ENCODE measurements at places on chromosomes 11 and 22.

- no peak for DNase-seq
Observed at GRCh38 chr11:1741741-1742140, 8.7 kb downstream of the IFITM10 start.

DNA sequence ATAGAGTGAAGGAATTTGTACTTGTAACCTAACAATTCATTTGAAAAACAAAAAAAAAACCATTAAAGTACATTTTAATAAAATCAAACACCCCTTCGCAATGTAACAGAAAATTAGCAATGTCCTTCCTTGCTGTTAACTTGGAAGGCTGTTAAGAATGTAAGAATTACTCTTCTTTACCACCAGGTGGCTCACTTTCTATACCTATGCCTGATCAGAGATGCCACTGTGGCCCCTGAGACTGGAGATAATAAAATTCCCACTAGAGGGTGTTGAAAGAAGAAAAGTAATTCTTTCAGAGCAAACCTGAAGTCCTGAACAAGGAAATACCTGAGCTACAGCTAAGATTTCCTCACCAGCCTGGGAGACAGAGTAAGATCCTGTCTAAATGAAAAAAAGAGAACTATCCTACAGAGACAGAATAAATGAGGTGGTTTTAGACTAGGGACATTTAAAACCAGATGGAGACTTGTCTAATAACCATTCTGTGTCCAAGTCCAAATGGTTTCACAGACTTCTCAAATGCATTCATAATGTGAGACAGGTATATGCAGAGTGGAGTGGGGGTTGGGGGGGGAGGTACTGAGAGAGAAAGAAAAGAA is 1089.3 kb downstream of the FAM181B start:
- no peak for DNase-seq

DNA sequence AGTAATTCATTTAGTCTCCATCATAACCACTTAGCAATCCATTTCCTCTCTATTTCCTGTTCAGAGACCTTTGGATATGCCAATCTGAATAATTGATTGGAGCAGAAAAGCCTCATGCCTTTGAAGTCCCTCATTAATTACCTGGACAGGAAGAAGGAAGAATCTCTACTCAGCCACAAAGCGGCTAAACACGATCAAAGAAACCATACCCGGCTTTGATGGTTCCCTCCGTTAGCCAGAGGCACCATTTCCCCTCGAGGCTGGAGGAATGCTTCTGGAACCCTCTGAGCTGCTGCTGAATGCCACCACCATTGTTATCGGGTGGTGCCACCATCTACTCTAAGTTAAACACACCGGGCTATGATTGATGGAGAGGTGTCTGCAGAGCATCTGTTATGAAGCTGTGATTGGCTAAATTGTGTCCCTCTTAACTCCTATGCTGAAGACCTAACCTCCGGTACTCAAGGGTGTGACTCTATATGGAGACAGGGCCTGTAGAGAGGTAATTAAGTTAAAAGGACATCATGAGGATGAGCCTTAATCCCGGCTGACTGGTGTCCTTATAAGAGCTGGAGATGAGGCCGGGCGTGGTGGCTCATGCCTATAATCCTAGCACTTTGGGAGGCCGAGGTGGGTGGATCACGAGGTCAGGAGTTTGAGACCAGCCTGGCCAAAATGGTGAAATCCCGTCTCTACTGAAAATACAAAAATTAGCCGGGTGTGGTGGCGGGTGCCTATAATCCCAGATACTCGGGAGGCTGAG is 168.6 kb downstream of the CTTN start:
- no peak for DNase-seq

- DNase-seq: no peak
Observed at GRCh38 chr11:72216638-72217037, at the start of gene FOLR2. Gene FOLR2, plus strand, starts transcription at chr11:72216794. Its CDS starts 1,791 bp downstream, at chr11:72218585.

DNA sequence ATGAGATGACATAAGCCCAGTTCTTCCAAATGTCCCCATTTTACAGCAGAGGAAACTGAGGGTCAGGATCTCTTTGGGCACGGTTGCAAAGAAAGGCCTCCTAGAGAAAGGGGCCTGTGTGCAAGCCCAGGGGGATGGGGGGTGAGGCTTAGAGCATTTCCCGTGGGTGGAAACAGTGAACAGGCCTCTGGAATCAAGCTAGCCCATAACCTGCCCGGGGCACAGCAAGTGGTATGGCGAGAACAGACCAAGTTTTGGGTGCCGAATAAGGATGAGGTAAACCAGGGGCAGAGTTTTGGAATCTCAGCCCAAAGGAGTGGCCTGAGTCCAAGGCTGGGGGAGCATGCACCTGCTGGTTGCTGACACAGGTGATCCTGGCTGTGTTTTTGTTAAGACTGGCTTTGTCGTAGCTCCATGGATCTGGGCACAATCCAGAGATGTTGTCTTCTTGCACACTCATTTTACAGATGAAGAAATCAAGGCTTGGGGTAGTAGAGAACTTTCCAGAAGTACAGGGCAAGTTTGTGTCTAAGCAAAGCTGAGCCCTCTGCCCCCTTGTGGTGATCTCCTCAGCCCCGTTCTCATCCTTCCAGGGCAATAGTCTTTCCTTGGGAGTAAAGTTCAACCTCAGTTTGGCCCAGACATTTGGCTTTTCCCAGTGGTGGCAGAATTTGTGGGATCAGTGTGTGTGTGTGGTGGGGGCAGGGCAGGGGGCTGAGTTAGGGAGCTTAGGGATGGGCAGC is 53.5 kb upstream of the MYEOV start:
- DNase-seq: no peak

DNA sequence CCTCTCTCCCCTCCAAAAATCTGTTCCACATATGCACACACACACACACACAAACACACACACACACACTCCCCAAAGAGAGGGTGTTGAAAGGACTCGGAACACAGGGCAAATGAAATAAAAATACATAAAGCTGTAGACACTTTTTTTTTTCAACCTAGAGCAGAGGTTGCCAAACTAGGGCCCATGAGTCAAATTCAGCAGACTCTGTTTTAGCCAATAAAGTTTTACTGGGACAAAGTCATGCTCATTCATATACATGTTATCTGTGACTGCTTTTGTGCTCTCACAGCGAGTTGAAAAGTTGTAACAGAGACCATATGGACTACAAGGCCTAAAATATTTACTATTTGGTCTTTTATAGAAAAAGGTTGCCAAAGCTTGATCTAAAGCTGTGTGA is 8.9 kb downstream of the IMMP1L start:
- no peak for DNase-seq

DNA sequence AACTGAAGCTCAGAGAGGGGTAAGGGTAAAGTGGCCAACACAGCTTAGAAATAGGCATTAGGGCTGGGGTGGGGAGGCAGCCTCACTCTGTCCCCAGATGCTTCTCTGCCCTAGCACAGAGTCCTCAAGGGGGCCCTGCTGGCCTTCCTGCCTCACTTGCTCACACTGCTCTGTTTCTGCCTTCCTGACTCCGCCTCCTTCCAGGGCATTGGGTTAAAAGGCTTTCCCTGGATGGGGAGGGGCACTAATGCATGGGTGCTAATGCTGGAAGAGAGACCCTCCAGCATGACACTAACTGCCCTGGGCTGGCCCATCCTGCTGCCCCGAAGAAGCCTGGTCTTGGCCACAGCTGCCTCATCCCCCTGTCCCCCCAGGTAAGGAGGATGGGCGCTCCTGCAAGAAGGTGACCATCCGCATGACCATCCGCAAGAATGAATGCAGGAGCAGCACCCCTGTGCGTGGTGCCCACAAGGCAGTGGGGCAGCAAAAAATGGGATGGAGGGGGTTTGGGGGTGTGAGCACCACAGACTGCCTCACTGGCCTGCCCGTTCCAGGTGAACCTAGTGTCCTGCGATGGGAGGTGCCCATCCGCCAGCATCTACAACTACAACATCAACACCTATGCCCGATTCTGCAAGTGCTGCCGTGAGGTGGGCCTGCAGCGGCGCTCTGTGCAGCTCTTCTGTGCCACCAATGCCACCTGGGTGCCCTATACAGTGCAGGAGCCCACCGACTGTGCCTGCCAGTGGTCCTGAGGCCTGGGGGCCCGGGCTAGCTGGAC is 74.0 kb upstream of the MYOD1 start:
- DNase-seq: no peak

DNA sequence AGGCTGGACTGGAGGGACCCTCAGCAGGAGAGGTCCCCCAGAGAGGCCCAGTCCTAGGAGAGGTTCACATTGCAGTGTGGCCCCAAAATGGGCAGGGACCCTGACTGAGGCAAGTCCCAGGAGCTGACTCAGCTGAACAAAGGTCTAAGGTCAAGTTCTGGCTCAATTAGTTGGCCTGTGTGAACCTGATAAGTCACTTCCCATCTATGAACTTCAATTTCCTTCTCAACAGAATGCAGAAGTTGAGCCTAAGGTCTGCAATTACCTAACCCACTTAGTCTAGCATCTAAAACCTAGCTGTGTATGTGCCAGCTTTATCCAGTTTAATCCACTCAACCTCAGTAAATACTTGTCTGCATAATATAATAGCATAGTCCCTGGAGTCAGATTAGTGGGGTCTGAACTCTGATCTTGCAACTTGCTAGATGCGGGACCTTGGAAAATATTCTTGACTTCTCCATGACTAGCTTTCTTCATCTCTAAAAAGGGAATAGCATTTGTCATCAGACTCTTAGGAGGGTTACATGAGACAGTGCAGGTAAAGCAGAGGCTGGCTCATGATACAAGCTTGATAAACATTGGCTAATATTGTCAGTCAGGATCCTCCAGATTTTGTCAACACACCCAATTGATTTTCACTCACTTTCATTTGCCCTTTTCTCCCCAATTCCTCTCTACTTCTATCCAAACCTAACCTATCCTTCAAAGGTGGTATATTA is 465.5 kb downstream of the INSC start:
- no peak for DNase-seq

DNA sequence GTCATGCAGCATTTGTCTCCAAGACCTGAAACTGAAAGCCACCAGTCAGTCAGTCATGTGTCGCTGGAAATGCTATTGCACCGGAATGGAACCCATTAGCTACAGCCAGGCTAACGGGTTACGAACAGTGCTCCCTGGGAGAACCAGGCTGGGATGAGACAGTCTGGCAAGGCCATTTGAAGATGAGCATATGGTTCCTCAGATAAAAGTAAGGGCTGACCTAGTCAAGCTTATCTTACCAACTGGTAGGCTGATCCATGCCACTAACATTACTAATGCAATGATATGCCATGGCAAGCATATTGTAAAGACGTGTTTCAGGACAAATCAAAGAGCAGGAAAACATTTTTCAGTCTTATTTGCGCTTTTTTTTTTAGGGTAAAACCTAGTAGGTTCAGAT is 28.4 kb downstream of the NAP1L4 start:
- no peak for DNase-seq

DNA sequence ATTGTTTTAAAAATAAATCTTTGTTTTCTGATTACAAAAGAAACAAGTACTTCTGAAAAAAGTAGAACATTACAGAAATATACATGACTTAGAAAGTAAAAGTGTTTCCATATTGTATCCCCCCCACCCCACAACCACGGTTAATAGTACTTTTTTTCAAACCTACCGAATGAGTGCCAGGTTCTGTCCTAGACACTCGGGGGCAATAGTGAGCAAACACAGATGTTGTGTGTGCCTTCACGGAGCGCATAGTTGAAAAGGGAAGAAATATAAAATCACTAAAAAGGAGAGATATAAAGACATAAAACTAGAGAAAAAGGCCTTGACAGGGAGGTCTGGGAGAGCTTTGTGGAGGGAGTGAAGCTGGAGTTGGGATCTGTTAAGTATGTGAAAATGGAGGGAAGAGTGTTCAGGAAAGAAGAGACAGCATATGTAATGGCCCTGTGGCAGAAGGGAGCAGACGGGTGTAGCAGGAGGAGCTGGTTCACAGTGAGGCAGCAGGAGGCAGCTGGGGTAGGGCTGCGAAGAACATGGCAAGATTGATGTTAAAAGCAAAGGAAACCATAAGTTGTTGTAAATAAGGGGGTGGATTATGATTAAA is 42.1 kb upstream of the ALX4 start:
- DNase-seq: no peak

- no peak for DNase-seq
Observed at GRCh38 chr11:8290081-8290810, 26.6 kb upstream of the LMO1 start.

GRCh38 chr11:65870706-65871681 is 1.6 kb downstream of the EFEMP2 start:
- no peak for DNase-seq

- peak; percentile 13 for DNase-seq
Observed at GRCh38 chr22:24087071-24087795, 76.1 kb downstream of the CABIN1 start.

DNA sequence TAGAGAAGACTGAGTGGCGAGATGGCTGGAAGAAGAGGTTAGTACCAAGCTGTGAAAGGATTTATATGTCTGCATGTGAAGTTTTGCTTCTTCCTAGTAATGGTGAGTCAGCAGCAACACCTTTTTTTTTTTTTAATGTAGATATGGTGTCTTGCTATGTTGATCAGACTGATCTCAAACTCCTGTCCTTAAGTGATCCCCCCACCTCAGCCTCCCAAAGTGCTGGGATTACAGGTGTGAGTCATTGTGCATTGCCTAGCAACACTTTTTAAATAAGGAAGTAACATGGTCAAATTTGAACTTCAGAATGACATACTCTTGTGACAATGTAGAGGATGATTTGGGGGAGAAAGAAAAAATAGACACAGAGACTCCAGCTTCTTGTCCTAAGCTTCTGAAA is 6.5 kb upstream of the CSTPP1 start:
- no peak for DNase-seq

DNA sequence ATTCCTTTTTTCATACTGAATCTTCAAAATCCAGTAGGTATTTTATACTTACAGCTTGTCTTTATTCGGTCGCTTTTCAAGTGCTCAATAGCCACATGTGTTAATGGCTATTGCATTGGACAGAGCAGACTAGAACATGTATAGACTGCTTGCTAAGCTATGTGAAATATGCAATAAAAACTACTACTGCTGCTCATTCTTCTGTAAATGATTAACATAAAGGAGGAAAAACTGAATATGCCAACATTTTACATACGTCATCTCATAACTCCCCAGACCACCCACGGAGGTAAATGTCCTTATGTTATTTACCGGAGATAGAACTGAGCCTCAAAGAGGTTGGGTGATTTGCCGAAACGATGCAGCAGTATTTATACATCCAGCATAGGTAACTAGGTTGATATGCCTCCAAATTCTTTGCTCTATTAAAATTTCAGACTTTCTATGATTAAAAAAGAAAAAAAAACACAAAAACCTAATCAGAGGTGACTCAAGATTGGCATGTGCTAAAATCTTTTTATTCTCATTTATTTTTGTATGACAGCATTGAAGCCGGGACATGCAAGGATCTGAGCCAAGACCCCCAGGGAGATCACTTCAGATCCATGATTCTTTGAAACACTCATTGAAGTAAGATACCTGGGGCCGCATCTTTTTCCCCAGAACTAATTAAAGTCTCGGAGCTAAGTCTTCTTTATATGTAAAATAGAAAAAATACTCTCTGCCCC is 78.5 kb upstream of the OR5AK2 start:
- no peak for DNase-seq

DNA sequence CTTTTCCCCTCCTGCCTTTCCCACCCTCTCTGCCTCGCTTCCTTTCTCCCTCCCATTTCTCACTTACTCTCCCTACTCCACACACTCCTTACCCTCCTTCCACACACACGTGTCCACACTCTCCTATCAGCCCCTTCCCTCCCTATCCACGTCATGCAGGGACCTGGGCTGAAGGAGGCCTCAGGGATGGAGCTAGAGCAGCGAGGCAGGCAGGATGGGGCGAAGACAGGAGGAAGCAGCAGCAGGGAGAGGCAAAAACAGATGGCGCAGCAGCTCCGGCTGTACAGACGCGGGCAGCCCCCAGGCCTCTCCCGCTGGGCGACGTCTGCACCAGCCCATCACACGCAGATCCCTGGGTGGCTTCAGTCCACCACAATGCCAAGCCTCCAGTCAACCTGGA is 97.9 kb downstream of the SPATA19 start:
- DNase-seq: no peak

GRCh38 chr22:45709866-45710265 is 38.2 kb downstream of the ATXN10 start:
- DNase-seq: no peak

All from activated CD4-positive, CD25-positive, alpha-beta regulatory T cell treated with anti-CD3 and anti-CD28 coated beads, Interleukin-2, amount 50 U/mL, for 72 hours (primary cell).